GM23248 (cell line): ENCODE measurements at places on chromosomes 13 and 19.

GRCh38 chr19:4051175-4052101 is 15.3 kb downstream of the ZBTB7A start:
- peak; percentile 94 for DNase-seq

DNA sequence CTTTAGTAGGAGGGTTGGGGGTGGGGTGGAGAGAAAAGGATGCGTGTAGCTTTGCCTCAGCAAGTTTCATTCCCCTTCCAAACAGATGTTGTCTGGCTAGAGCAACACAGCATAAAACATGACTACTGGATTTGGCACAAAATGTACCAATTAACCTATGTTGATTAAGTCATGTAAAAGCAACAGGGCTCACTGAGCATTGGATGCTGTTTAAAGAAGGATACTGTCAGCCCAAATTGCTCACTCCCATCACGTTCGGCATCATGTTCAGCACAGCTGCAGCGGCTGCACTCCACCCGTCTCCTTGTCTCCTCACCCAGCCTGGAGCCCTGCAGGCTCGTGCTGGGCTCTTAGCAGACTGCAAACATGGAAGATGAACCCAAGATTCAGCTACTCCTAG is 77.5 kb downstream of the DLEU7 start:
- peak; percentile 30 for DNase-seq

DNA sequence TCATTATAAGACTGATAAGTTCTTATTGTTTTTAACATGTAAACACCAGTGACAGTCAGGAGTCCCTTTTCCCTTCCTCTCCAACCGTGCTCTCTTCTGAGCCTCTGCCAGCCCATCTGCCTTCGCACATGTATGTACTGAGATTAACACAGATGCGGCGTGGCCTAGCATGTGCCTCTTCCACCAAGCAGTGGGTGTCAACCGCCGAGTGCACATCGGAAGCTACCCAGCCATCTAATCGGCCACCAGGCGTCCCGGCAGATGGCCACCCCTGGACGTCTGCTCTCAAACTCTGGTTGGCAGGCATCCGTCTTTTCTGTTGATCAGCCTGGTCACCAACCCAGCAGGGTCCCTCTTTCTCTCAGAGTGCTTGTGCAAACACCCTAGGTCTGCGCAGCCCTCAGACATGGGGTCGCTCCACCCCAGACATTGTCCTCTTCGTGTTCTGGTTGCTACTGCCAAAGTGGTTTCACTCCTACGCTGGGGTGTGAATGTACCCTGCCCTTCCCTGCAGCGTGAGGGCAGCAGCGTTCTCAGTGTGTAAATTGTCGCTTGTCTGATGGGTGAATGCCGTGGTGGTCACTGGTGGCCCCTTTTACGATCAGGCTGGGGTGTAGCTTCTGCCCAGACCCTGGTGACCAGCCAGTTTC is 57.7 kb upstream of the LDLR start:
- DNase-seq, result no peak

GRCh38 chr13:34076943-34077703 is 259.2 kb downstream of the RFC3 start:
- peak; percentile 68 for DNase-seq

- DNase-seq, result peak; percentile 94
Observed at GRCh38 chr19:16608290-16608739, 19.7 kb downstream of the MED26 start.

DNA sequence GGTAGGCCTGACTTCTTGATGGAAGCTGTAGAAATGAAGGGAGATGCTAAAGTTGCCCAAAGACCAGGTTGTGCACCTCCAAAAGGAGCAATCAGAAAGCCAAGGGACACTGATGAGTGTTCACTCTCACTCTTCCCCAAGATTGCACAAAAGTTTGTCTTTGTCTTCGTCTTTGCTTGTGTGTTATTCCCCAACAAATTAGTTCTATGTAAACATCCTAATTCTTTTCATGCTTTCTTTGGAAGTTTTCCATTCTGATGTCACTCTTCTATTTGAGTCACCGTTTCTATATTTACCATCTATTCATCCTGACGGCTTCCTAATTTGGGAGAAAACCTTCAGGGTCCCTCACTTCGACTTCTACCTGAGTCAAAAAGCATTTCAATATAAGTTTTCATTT is 3.7 kb upstream of the TMEM272 start:
- peak; percentile 43 for DNase-seq

- no peak for DNase-seq
Observed at GRCh38 chr19:29483641-29483920, 42.2 kb upstream of the VSTM2B start.

- DNase-seq, result no peak
Observed at GRCh38 chr19:3671680-3672574, 28.3 kb downstream of the PIP5K1C start.

DNA sequence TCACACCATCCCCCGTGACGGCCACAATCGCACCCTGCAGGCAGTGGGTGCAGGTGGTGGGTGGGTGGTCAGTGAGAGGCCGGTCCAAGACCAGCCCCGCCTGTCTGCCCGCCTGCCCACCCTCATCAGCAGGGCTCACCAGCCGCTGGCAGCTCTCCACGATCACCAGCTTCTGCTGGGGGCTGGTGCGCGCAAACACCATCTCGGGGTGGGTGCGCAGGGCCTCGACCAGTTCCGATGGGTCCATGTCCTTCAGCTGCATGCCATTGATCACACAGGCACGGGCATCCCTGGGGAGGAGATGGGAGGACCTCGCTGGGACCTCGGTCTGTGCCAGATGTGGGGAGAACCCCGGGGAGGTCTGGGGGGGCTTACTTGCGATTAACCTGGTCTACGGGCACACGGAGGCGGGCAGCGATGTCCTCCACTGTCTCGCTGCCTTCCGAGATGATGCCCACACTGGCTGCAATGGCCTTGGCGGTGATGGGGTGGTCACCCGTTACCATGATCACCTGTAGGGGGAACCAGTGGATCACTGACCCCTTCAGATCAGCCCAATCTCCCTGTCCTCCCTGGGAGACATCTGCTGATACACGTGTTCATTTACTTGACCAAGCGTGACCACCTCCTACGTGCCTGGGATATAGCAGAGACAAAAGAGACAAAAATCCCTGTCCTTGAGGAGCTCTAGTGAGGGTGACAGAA is 8.0 kb downstream of the ATP4A start:
- DNase-seq, result peak; percentile 44

GRCh38 chr19:48154003-48154402 is 16.1 kb downstream of the LIG1 start:
- DNase-seq, result no peak

DNA sequence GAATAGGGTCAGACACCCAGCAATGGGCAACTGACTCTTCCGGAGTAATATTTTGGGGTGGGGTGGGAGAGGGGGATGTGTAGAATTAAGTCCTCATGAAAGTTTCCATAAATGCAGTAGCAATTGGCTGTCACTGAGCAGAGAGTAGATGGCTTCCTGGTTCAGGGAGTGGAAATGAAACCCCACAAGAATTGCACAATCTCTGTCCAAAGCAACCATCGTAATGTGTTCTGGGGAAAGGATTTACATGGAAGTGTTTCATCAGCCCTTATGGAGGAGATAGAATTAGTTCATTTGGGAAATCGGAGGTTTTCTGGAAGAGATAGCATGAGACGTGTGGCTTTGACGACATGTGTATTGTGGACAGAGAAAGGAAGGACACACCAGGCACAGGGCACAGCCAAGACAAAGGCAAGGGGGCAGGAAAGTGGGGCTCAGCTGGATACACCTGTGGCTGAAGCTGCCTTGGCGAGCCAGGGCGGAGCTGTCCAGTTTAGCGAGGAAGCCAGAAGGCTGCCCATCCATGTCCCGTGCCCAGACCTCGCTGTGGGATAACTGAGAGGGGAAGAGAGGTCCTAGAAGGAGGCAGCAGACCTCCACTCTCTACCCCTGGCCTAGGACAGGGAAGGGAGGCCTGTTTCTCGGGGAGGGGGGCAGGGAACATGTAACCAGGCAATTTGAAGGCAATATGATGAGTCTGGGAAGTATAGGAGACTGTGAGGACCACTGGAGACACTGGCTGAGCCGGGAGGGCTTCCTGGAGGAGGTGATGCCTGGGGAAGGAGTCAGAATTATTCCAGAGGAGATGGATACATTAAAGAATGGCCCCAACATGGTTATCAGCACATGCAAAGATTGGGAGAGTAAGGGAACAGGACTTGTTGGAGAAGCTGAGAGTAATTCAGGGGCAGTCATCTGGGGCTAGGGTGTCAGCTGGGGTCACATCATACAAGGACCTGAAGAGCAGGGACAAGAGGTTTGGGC is 2.6 kb upstream of the CLEC4G start:
- peak; percentile 37 for DNase-seq

DNA sequence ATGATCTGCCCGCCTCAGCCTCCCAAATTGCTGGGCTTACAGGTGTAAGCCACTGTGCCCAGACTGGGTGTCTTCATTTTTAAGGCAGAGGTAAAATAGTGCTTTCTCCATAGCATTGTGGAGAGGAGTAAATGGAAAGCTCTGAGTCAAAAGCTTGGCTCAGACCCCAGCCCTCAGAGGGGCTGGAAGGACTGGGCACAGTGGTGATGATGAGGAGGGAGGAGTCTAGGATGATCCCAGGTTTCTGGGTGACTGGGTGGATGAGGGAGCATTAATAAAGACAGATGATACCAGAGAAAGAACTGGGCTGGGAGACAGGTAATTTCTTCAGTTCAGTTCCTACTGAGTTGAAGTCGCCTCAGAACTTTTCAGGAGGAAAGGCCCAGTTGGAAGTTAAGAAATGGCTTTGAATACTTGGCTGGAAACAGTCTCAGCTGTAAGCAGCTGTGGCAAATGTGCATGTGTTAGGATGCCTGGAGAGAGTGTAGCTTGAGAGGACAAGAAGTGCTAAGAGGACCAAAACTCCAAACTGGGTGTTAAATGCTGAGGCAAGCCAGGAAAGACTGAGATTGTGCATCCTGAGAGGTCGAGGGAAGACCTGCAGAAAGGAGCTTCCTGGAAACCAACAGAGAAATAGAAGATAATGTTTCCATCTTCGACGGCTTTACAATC is 37.1 kb upstream of the MEDAG start:
- DNase-seq, result peak; percentile 73

- peak; percentile 91 for DNase-seq
Observed at GRCh38 chr13:21079761-21080592, 18.6 kb upstream of the LATS2 start.

DNA sequence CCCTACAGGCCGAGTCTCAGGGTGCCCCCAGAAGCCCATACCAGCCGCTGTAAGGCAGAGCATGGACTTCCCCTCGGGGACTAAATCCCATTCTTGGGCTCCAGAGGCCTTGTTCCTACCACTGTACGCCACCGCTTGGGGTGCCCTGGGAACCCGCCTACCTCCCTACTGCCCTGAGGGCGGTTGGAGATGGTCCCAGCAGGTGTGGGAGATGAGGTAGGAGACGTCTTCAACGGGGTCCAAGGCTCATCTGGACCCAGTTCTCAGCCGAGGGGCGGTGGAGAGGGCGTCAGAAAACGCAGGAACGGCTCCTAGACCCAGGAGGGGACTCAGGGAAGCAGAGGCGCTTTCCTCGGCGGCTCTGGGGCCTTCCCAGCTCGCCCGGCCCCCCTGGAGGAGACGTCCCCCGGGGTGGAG is 833 bp upstream of the ZIK1 start:
- DNase-seq, result no peak

DNA sequence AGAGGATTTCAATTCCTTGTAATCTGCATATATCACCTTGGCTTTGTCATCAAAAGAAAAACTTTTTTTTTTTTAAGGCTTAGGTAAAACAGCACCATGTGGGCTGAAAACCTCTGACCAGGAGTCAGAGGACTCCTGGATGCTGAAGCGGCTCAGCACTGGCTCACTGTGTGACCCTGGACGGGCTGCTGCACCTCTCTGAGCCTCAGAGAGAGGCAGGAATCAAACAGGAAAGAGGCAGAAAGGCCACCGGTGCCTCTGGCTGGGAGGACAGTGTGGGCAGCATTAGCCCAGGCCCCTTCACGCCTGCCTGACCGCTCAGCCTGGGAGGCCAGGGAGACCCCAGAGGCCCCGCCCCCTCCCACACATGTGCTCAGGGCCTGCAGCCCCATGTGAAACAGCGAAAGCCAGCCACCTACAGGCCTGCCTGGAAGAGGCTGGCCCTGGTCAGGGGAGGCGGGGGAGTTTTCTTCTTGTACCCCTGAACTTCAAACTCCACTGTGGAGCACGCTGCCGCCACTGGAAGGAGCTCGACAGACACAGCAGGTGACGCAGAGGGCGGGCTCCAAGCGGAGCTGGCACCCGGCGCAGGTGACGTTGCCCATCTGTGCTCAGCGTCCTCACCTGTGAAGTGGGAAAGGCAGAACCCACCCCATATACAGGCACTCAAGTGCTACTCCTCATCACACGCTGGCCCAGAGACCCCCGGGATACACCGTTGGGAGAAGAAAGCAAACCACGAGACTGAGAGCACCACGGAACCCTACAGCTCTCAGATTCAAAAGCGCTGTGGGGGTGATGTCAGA is 39.7 kb downstream of the MLLT1 start:
- no peak for DNase-seq

DNA sequence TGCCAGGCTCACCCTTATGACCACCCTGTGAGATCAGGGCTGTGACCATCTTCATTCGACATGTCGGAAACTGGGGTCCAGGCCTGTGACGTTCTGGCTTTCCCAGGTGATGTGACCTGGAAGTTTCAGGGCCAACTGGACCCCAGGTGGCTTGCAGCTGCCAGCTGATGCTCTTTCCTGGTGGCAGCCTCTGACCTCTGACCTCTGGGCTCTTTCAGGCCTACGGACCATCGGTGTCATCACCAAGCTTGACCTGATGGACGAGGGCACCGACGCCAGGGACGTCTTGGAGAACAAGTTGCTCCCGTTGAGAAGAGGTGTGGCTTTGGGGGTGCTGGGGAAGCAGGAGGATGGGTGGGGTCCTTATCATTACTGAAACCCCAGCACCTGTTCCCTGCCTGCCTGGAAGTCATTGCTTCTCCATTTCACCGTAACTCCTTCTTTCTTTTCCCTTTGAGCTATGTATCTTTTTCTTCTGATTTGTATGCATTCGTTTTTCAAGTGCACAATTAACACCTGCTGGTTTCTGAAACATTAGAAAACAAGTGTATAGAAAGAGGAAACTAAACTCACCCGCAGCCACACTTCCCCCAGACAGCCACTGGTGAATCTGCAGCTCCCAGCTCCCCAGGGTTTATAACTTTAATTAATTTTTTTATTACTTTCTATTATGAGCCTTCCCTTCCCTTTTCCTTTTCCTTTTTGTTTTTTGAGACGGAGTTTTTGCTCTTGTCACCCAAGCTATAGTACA is 58.9 kb downstream of the TMED1 start:
- DNase-seq, result no peak

GRCh38 chr19:38172001-38172400 is 52.0 kb downstream of the DPF1 start:
- DNase-seq, result no peak

DNA sequence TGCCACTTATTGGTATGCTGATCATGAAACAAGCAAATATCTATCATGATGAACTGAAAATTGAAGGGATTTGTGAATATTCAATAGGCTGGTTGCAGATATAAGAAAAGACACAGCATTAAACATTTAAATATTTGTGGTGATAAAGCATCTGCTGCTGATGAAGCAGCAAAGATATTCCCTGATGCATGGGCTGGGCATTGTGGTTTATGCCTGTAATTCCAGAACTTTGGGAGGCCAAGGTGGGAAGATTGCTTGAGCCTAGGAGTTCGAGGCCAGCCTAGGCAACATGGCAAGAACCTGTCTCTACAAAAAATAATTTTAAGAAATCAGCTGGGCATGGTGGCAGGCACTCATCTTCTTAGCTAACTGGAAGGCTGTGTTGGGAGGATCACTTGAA is 54.5 kb downstream of the GPR180 start:
- no peak for DNase-seq

GRCh38 chr19:41637484-41637883 is 10.6 kb upstream of the CEACAM4 start:
- no peak for DNase-seq

GRCh38 chr19:11007962-11008532 is 47.2 kb downstream of the SMARCA4 start:
- DNase-seq, result no peak

- DNase-seq, result no peak
Observed at GRCh38 chr13:40679480-40679985, 13.1 kb upstream of the FOXO1 start.
